ENCODE measurements at places on chromosomes 3 and 15. TPM values are rescaled to one million over a fixed set of nuclear protein-coding genes. Genes with fewer than 3 reads are reported as not detected.

CCPG1 gene
- 75.2 TPM for total RNA-seq

- no peak for DNase-seq
Observed at GRCh38 chr15:92714077-92714476, 58.5 kb upstream of the FAM174B start.

GRCh38 chr15:25731411-25731810, 131.7 kb downstream of the ATP10A start:
- no peak for DNase-seq

AGBL1 gene
- total RNA-seq, result not detected

DNA sequence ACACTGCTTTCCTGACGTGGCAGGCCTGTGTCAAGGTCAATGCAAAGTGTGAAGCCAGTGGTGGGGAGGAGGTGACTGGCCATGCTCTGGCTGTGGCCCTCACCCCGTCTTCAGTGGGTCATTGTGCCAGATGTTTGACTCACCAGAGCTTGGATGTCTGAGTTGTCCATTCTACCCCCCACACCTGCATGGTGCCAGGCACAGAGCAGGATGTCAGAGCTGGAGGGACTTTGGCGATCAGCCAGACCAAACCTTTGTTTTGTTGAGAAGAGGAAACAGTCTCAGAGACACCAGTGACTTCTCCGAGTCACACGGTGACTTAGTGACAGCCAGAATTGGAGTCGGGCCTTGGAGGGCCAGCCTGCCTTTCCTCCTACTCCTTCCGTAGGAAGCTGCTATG, 49.5 kb downstream of the SMAD6 start:
- DNase-seq, result no peak

DNA sequence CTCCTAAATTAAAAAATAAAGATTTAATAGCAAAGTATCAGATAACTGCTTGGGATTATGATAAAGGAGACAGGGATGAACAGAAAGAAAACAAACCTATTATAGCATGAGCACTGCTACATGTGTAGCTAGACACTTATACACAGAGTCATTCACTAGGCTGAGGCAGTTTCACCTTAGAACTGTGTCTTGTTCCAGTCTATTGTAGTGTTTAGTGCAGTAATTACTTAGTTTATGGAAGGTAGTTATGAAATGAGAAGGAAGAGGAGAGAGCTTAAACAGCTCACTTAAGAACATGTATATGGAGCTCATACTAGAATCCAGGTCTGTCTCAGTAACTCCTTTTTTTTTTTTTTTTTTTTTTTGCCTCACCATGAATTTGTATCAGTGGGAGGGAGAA, 441.4 kb downstream of the PDCD6IP start:
- DNase-seq, result no peak

DNA sequence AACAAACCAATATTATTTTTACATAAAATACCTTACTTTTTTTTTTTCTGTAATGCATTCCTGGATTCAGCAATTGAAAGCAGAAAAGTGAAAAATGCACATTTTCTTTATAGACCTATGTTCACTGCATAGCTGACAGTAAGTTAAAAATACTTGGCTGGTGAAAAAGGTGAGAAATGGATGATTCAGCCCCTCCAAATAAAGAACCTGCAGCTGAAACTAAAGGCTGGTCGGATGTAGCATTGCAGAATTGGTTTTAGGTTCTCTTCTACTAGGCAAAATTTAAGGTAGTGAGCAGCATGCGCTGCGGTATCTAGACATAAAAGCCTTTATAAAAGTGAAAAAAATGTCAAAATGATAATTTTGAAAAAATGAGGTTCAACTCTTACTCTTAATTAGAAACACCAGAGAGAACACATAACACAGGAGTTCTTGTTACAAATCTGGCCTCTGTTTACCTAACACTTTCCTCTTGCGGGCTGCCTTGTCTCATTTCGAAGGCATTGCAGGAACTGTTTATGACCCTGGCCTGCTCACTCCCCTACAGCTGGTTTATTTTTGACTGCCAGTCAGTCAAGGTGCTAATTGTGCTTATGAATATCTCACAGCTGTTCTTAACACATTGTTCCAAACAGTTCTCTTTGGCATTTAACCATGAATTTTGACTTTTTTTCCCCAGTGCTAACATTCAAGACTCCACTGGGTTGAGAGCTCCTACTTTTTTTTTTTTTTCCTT, 455.4 kb upstream of the TBL1XR1 start:
- DNase-seq, result no peak

DNA sequence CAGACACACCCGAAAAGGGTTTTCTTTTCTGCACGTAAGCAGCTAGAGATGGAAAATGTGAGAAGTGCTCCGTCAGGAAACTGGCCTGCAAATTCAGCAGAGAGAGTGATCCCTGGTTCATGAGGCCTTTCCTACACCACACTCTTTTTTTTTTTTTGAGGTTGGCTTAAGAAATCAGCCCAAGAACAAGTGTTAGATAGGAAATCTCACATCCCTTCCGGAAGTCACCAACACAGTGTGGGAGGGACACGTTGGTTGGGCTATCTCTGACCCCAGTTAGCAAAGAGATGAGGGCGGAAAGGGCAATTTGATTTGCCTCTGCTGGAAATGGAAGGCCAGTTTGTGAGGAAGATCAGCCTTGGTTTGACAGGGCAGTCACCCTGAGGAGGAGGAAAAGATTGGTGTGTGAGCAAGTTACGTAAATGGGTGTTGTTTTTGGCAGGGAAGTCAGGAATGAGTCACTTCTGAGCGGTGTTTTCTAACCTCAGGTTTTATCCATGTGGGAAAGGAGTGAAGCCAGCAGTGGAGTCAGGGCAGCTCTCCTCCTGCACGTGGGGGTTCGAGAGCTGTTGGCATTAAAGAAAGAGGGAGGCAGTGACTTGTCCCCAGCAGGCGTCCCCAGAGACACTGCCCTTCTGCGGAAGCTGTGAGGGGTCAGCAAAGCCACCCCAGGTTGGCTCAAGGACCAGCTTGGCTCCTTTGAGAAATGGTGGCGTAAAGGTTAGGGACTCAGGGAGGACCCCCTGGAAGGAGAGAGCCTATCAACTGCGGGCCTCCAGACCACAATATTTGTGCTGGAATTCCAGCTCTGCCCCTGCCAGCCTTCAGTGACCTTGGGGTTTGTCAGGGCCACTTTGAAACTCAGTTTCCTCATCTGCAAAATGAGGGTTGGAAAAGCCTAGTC, 237.6 kb upstream of the BHLHE40 start:
- no peak for DNase-seq

DNA sequence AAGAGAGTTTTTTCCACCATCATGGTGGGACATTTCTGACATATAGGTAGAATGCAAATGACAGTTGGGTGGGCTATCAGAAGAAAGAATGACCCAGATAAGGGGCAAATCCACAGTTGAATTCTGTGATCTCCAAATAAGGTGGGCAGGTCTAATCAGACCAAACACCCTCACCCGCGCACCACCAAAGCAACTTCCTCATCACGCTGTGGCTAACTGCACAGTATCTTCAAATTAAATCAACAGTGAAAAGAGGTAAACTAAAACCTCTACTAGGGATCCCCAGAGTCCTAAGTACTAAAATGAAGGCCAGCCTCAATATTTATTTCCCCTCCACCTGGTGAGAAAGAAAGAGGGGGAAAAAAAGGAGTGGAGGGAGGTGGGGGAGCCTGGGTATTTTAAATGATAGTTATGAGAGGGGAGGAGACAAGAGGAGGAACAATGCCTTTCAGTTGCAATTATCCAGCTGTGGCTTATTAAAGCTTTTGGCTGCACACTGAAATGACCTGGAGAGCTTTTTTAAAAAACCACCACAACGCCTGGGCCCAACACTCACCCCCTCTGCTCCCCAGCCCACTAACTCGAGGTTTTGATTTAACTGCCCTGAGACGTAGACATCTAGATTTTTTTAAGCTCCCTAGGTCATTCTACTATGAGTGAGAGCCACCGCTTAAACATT, 61.0 kb downstream of the LRIG1 start:
- DNase-seq, result no peak

SSUH2 gene
- 1.9 TPM for total RNA-seq

DNA sequence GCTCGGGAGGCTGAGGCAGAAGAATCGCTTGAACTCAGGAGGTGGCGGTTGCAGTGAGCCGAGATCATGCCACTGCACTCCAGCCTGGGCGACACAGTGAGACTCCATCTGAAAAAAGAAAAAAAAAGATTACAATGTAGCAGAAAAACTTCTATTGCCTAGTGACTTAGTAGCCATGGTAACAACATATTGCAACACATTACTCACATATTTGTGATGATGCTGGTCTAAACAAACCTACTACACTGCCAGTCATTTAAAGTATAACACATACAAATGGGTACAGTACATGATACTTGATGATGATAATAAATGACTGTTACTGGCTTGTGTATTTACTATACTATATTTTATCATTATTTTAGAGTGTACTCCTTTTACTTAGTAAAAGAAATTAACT, 125.6 kb downstream of the PLOD2 start:
- no peak for DNase-seq

GRCh38 chr3:64331605-64332004, 106.3 kb upstream of the PRICKLE2 start:
- no peak for DNase-seq

GRCh38 chr3:28682121-28682520, 333.5 kb upstream of the AZI2 start:
- DNase-seq, result no peak

WDR5B gene
- 3.7 TPM for total RNA-seq

Data from omental fat pad (tissue), 4 donors.